ENCODE measurements at places on chromosomes 4 and X.

DNA sequence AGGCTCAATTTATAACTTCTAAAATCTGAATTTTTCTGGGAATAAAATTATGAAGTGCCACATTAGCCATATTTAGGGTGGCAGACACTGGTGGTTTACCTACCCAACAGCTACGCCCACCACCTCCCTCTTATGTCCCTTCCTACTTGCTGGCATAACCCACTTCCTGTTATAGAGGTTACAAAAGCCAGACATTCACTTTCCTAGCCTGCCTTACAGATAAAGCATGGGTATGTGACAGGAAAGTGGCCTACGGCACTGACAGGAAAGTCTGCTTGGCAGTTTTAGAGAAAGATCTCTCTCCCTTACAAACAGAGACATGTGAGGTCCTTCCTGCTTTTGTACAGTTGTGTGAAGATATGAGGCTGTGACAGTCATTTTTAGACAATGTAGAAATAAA, 12.4 kb downstream of the DDX53 start:
- no peak for DNase-seq

GRCh38 chr4:57342411-57342810, 232.2 kb upstream of the IGFBP7 start:
- DNase-seq: no peak

DNA sequence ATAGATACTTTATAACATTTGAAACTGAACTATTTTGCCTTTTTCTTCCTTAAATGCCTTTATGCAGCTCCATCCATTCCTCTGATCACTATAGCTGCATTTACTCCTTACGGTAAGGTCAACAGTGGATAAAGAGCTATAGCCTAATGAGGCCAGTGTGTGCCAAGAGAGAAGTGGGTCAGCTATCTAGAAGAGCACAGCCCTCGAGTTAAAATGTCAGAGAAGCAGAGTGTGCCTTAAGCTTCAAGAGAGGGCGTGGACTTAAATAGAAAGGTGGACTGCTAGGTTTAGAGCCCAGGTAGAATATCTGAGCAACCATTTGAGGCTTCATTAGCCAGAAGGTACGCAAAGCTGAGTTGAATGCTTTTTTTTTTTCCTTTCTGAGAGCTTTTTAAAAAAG, 347.4 kb downstream of the BMPR1B start:
- no peak for DNase-seq

GRCh38 chr4:37682701-37683401, 3.3 kb downstream of the RELL1 start:
- no peak for DNase-seq

DNA sequence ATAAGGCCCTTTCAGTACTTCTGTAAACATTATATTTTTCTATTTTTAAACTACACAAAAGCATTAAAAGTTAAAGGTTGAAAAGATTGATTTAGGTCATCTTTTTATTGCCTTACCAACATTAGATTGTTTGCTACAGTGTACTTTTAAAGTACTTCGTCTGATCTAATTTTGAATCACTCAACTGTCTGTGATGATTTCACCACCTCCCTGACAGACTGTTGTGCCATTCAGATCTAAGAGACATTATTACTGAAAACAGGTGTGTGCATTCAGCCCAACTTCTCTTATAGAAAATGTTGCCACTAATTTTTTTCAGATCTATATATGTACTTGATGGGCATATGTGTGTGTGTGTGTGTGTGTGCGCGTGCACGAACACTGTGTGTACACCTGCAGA, 39.3 kb downstream of the GASK1B start:
- no peak for DNase-seq

- no peak for DNase-seq
These were observed 220.8 kb downstream of the SPANXN3 start for GRCh38 chrX:143296521-143296920.
